ENCODE measurements at places on chromosomes 4 and X. TPM values are rescaled to one million over a fixed set of nuclear protein-coding genes. Genes with fewer than 3 reads are reported as not detected.
A peak's percentile ranks its signal among the peaks of the same experiment; 100 is the strongest.

- DNase-seq: no peak
Measured at GRCh38 chr4:32601848-32602247, 1881.7 kb downstream of the PCDH7 start.

DNA sequence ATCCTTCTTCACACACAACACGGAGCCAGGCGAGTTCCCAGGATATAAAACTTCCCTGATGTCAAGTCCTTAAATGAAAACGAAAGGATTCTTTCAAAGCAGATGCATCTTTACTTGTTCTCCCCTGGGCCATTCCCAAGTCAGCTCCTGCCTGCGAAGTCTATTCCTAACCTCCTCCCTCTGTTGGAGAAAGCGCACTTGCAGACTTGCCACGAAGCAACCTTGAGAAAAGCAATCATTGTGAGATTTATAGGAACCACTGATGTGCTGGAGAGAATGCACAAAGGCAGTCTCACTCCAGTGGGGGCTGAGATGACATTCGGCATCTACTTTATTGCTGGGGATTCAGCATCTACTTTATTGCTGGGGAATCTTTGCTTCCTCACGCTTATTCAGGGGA lies 155.7 kb downstream of the NSUN7 start:
- peak; percentile 5 for DNase-seq

DNA sequence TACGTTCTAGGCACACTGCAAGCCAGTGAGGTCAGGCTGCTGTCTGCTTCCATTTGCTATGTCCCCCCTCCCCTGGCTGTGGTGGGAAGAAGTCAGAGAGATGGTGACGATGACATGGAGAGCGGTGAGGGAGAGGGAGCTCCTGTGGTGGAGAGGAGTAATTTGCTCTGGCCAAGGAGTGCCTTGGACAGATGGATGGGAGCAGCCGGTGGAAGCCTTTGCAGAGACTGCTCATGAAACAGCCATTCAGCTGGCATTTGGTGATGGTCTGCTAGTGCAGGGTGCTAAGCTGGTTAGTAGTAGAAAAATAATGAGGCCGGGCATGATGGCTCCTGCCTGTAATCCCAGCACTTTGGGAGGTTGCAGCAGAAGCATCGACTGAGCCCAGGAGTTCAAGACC lies 124.1 kb downstream of the FHDC1 start:
- DNase-seq: no peak

GRCh38 chr4:85291226-85291625 lies 183.7 kb upstream of the ARHGAP24 start:
- DNase-seq: no peak

GRCh38 chr4:184950926-184951325 lies 67.4 kb upstream of the HELT start:
- DNase-seq: no peak

GLRA3 gene
- not detected for polyA plus RNA-seq

DMD gene
- polyA plus RNA-seq: 3.0 TPM

OPN1LW gene
- polyA plus RNA-seq: not detected

SHROOM4 gene
- not detected for polyA plus RNA-seq

DNA sequence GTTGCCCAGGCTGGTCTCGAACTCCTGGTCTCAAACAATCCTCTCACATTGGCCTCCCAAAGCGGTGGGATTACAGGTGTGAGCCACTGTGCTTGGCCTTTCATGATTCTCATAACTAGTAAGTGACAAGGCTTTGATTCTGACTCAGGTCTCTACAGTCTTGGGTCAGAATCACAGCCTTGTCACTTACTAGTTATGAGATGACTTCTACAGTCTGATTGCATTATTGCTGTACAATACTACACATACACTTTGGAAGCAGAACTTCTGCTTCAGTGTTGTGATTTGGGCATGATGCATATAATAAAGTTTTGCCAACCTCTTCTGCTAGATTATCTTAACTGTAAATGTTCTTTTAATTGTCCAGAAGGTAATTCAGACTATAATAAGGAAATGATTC lies 123.3 kb downstream of the KDM6A start:
- no peak for DNase-seq

DNA sequence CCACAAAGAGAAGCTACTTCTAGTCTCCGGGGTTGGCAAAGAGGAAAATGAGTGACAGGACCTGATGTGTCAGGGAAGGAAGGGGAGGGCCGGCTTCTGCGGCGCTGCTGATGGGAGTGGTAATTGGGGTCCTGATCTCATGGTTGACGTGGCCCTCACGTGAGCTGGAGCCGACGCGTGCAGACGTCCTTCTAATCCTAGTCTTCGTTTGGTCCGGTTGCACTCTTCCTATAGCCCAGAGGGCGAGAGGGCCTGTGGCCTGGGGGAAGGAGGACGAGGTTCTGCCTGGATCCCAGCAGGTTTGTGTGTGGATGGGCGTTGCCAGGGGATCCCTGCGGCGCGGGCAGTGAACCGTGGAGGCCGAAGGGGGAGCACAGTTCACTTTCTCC lies at the start of gene ARMCX1:
Gene ARMCX1 (plus strand): TSS at position 186 of the 389 bp plus-strand sequence. CDS start 2,384 bp downstream, outside the sequence.
- peak; percentile 90 for DNase-seq

DNA sequence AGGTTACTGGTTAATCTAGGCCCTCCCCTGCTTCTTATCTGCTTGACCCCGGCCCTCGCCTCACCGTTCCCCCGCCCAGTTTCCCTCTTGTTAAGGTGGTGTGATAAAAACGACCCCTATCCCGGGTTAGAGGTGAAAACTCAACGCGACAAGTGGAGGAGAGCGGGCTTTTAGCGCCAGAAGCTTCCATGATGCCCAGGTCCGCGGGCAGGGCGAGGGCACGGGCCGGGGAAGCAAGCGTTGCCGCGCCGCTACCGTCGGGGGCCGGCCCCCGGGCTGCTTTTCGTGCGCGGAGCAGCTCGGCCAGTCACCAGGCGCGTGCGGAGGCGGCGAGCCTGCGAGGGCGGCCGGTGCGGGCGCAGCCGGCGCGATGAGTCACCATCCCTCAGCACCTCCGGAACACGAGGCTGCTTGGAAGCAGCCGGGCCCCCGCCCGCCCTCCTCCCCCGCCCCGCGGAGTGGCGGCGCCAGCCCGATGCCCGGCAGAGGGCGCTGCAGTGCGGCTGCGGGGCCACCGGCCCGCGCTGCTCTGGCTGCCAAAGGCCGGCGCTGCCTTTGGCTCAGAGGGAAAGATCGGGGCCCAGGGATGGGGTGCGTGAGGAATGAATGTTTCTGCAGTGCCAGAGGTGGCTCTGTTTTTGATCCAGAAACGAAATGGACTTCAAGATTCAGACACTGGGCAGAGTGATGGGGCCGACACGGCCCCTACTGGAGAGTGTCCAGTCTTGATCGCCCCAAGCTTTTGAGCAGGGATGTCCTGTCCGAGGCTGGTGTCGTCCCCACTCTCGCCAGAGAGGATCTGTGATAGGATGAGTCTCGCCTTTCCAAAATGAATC lies 107.8 kb downstream of the NHSL2 start:
- DNase-seq: peak; percentile 94

DNA sequence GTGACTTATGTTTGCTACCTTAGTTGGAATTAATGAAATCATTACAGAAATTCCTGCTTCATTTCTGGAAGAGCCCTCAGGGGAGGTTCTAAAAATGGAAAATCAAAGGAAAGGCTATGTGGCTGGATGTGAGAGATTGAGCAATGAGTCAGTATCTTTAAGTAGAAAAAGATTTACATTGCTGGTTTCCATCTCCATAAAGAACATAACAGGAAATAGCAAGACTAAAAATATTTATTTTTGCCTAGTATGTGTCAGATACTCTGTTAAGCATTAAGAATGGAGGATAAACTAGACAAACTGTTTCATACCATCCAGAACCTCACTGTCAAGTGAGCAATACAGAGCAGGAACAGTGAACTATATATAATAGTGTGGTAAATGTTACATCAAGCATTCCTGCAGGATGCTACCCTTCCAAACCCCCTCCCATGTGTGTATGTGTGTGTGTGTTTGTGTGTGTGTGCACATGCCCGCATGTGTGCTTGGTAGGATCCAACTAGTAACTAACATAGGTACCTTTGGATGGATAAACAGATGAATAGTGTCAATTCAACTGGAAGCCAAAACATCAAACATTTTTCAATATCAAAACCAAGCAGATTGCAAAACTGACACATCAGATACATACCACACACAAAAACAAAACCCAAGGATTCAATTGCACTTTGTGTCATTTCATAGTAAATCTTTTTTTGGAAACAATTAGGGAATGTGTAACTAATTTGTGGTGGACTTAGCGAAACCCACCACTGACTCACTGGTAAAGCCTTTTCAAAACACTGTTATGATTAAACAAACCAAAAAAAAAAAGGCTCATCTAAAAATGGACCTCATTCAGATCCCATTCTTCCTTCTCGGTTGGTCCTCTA lies 223.4 kb downstream of the SHROOM3 start:
- no peak for DNase-seq

USP51 gene
- 0.47 TPM for polyA plus RNA-seq
